ENCODE measurements at places on chromosomes 6 and 20.

- peak; percentile 56 for DNase-seq
These were observed 94.0 kb upstream of the SPTLC3 start for GRCh38 chr20:12914804-12915203.

GRCh38 chr20:54199721-54200176, 8.1 kb upstream of the PFDN4 start:
- DNase-seq = peak; percentile 81

DNA sequence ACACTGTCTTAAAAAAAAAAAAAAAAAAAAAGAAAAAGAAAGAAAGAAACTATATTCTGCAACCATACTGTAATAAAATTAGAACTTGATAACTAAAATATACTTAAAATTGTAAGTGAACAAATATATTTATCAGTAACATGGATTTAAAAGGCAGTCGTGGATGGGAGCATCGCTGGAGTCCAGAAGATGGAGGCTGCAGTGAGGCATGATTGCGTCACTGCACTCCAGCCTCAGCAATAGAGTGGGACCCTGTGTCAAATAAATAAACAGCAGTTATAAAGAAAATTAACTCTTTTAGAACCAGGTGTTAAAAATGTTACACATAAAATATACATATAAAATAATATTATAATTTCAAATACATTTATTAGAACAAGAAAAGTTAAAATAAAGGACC, 8.7 kb downstream of the PSMB9 start:
- DNase-seq = no peak

DNA sequence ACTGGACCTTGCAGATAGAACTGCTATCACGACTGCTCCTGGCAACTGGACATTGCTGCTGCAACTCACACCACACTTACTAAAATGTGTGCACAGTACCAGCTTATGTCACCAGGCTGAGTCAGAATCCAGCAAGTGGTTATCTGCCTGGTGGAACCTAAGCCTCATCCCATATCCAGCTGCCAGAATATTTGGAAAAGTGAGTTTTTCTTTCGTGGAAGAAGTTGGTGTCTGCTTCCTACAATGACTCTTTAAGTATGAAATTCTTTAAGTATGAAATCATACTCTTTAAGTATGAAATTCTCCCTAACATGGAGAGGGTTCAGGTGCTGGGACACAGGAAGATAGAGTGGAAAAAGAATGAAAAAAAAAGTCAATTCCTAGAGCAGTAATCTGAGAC, 16.4 kb upstream of the POLR1H start:
- peak; percentile 7 for DNase-seq

DNA sequence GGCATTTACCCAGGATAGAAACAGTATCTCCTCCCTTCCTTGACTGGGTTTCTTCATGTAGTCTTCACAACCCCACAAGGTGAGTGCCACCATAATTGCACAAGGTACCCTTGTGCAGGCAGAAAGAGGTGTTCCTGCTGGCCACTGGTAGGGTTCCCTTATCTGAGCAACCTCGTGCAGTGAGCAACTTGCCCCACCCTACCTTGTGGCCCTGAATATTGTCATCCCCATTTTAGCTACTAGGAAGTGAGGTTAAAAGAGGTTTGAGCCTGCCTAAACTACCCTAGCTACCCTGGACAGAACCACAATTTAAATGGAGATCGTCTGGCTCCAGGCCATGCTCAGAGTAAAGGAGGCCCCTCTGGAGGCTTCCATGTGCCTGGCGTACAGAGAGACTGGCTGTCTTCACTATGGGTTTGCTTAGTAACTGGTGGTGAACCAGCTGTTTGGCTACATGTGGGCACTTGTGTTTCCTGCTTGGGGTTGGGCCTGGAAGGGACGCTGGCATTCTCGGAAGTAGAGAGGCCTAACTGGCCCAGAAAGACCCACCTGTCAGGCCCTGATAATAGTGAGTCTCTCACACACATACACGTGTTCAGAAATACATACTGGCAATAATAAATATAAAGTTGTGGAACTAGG, 148.8 kb downstream of the LRFN2 start:
- no peak for DNase-seq

DNA sequence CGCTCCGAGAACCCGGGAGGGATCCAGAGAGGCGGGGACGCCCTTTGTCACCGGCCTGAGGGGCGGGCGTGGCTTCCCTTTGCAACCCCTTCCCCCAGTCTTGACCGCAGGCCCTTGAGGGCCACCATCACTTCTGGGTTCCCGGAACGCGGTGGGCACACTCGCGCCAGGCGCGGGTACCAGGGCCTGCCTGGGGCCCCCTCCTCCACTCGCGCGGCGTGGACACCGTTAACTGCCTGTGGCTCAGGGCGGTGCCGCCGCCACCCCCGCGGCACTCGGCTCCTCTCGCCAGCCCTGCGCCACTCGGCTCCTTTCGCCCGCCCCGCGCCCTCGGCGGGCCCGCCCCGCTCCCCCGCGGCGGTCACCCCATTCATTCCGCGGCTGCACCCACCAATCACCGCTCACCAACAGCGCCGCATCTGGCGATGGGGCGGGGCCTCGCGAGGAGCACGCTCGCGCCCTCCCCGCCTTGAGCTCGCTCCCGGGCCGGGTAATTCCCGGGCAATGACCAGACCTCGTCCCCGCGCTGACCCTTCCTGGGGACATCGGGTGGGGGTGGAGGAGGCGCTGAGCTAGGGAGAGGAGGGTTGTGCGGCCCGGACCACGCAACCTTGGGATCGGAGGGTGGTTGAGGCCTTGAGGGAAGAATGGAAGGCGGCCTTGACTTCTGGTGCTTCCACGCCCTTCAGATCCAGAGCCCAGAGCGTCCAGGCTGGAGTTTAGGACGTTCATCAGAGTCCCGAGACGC, 10.5 kb upstream of the ELOVL5 start:
- peak; percentile 98 for DNase-seq

DNA sequence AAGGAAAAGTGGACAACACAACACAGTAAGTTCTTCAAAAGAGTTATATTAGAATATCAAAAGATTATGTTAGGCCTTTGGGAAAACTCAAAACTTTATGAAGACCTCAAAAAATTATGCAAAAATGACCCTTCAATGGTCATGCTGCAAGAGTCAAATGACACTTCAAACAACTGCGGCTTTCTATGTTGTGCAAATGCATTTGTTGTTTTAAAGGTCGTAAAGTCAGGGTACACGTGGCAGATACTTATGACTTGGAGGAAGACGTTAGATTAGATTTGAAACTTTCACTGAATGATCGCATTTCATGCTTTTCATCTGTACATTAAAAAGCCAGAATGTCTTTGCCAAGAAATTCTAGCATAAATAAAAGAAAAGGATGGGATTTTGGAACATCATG, 31.4 kb downstream of the BCAS1 start:
- no peak for DNase-seq

- no peak for DNase-seq
These were observed 113.3 kb downstream of the ZFP64 start for GRCh38 chr20:52078289-52078688.

DNA sequence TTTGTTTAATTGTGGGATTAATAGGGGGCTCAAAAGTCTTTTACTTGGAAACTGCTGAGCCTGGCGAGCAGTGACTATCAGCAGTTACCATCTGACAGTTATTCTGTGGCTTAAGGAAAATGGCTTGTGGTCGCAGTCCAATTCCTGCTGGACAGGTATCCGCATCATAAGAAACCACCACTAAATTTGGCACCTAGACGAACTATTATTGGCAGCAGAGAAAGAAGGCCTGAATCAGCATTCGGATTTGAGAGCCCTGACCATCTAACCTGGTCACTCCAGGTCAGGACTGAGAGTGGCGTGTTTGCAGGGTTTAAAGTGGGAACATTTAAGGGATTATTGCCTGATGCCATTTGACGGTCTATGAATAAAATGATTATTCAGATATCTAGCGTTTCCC, 146.4 kb downstream of the RPS12 start:
- no peak for DNase-seq

- no peak for DNase-seq
These were observed 93.6 kb downstream of the FOXC1 start for GRCh38 chr6:1703091-1703855.

DNA sequence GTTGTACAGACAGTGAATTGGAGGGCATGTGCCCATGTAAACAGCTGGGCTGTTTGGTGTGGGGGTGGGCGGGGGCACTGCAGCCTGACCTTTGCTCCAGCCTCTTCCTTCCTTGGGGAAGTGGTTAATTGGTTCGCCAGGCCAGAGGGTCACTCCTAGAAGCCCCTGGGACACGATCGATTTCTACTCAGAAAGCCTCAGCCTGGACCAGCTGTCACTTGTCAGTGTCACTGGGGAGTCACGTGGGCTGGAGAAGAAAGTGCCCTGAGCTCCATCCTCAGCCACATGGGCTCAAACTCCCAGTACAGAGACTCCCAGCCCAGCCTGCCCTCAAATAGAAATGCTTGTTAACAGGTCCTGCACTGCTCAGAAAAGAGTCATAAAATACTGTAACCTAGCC, 423.8 kb upstream of the SULF2 start:
- DNase-seq = no peak

DNA sequence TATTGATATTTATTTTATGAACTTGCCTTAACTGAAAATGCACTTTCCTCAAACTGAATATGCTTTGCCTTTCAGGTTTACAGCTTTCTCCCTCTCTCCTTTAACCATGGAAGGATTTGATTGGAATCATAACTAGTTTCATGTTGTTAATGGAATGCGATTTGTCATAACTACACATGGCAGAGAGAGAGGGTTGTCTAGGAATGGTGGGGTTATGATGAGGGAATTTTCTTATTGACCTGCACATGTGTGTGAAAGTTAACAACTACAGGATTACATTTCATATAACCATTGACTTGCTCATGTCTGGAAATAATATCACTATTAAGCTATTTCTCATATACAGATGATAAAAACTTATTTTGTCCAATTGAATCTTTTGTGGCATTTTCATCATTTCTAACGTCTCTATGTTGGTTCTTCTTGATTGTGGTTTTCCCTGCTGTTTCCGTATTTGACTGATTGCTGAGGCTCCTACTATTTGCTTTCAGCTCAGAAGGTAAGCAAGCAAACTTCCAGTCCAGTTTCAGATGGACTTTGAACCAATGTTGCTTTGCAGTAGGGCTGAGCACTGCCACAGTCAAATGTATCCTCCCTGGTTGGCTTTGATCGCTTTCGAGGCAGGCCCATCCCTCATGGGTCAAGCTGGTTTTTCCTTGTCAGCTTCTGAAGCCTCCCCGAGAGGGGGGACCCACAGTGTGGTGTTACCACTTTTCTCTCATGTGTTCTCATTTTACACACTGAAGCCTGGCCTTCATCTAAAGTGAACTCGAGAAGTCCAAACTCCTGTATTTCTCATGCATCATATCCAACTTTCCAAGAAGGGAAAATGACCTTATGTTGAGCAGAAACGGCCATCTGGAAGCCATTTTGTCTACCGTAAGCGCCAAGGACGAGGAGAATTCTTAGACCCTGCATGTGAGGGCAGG, 7.6 kb upstream of the CCN2 start:
- peak; percentile 81 for DNase-seq

- no peak for DNase-seq
These were observed 912 bp downstream of the SNRNP48 start for GRCh38 chr6:7590918-7591302.

DNA sequence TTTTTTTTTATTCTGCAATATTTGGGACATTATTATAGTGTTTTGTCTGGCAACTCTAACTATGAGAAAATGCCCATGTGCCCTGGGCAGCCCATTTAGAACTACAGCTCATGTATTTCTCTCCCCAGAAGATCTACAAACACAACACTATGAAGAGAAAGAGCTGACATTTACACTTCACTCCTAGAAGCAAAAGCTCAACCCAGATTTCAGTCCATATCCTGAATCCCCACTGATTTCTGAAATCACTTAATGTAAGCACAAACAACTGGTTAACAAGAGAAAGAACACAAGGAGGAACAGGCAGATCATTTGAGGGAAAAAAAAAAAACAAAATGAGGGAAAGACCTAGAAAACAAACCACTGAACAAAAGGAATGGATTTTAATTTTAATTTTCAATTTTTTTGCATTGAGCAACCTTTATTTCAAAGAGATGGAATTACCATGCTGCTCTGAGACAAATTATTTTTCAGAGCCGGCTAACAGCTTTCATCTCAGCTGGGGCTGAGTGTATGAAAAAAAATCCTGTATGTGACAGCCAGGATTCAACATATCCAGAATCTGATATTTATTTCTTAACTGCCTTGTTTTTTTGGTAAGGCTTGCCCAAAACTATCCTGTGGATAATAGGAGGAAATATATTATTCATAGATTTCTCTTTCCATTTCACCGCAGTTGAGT, 32.5 kb downstream of the KIAA0319 start:
- no peak for DNase-seq

- DNase-seq = no peak
These were observed 198.7 kb downstream of the GMPR start for GRCh38 chr6:16437095-16437494.

DNA sequence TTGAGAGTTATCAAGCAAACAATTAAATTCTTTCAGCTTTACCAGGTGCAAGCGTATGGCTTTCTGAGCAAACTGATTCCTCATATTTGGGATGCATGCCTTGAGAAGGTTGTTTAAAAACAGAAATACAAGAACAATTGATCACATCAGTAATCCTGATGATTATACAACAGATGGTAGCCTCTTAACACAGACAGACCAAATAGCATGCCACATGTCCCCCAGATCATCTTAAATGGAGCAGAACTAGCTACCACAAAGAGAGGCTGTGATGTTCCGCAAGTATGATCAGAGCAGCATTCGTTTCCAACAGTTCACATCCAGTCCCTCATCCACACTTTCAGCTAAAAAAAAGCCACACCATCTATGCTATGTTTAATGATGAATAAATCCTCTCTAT, 246.2 kb upstream of the NRSN1 start:
- DNase-seq = no peak

- no peak for DNase-seq
These were observed 126.8 kb downstream of the MAP3K7 start for GRCh38 chr6:90460051-90460450.

DNA sequence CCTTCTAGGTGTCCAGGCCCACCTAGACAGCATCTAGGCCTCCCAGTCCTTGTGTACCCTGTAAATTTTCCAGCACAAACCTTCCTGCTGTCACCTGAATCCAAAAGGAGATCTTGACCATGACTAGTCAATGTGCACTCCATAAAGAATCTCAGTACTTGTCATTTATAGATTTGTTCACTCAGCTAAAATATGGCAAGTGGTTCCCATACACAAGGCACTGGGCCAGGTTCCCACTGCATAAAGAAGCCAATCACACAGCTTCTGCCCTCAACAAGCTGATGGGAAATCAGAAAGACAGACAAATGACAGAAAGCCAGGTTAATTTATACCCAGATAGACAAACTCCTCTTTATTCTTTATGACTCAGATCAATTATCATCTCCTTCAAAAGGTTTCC, 526.8 kb downstream of the CD83 start:
- DNase-seq = no peak

DNA sequence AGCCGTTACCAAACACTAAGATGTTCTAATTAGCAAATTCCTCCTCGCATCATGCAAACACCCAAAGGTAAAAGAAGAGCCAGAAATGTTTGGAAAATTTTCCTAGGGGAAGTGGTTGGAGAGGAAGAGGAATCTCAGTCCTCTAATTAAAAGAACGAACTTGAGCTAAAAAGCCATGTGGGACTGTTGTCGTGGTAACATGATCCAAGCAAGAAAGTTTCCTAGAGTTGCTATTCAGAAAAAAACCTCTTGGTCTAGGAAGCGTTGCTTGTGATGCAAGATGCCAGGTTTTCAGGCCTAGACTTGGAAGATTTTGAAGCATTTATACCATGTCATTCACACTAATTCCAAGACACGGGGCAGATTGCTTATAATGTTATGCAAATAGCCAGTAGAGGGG, 106.8 kb upstream of the DOK5 start:
- DNase-seq = no peak

GRCh38 chr6:113287396-113287795, 569.7 kb upstream of the MARCKS start:
- no peak for DNase-seq

Data from DMS53 (cell line).